Right ventricle myocardium superior (tissue), 1 donor: ENCODE measurements at places on chromosomes 7 and 10.
A peak's percentile ranks its signal among the peaks of the same experiment; 100 is the strongest.

- DNase-seq, result no peak
Observed at GRCh38 chr10:77820349-77820748, 106.2 kb downstream of the DLG5 start.

GRCh38 chr10:89954787-89955566, 253.6 kb downstream of the KIF20B start:
- no peak for DNase-seq

DNA sequence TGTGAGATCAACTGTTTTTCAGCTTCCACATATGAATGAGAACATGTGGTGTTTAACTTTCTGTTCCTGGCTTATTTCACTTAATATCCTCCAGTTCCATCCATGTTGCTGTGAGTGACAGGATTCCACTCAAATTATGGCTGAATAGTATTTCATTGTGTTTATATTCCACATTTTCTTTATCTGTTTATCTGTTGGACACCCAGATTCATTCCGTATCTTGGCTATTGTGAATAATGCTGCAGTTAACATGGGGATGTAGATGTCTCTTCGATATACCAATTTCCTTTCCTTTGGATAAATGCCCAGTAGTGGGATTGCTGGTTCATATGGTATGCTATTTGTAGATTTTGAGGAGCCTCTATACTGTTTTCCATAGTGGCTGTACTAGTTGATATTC, 47.9 kb downstream of the GALNT11 start:
- DNase-seq, result no peak

DNA sequence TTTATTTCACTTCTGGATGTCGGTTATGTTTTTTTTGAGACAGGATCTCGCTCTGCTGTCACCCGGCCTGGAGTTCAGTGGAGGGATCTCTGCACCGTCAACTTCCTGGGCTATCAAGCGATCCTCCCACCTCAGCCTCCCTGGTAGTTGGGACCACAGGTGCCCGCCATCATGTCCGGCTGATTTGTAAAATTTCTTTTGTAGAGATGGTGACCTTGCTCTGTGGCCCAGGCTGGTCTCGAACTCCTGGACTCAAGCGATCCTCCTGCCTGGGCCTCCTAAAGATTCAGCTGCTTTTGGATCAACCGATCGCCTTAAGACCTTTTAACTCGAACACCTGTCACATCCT, 606 bp upstream of the RABGEF1 start:
- DNase-seq, result no peak

GRCh38 chr7:155750255-155751125, 61.8 kb downstream of the SHH start:
- DNase-seq, result no peak

- peak; percentile 51 for DNase-seq
Observed at GRCh38 chr7:73397521-73398281, 35.9 kb upstream of the FZD9 start.

- no peak for DNase-seq
Observed at GRCh38 chr7:48259463-48260280, 88.4 kb downstream of the ABCA13 start.

GRCh38 chr10:127534074-127534473, 15.0 kb upstream of the NPS start:
- DNase-seq, result no peak

GRCh38 chr10:32266979-32267378, 80.0 kb downstream of the EPC1 start:
- DNase-seq, result no peak

GRCh38 chr7:24313777-24314176, 29.8 kb downstream of the NPY start:
- DNase-seq, result no peak

GRCh38 chr10:73159038-73159648, 8.7 kb downstream of the ECD start:
- DNase-seq, result peak; percentile 48

GRCh38 chr7:40884241-40884640, 749.4 kb downstream of the SUGCT start:
- no peak for DNase-seq

DNA sequence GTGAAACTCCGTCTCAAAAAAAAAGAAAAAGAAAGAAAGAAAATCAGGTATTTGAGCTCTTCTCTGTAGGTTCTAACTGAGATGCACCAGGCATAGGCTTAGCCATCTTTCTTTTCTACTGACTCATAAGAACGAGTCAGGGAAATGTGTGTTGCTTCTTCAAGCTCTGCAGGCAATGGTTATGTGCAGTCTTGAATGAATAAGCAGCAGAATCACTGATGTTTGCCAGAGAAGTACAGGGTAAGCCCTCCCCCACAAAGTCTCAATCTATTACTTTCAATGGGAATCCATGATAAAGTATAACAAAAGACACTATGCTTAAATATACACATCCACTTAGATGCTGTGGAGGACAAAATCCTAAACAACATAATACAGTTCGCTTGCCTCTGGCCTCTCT, 239.2 kb downstream of the PARD3 start:
- DNase-seq, result no peak

DNA sequence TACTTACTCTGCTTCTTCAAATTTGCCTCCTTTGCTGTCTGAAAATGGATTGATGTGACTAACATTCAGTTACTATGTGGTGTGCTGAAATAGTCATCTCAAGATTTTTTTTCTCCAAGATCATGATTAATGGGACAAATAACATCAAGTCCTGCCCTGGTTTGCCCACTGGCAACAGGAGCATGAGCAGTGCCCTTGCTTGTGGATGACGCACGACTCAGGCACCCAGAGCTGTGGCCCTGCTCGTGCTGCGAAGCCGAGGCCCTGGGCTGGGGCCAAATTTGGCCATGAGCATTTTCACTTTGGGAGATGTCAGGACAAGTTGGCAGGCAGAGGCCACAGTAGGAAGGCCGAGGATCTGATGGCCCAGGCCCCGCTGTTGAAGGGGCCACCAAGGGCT, 239.8 kb upstream of the IGFBP3 start:
- no peak for DNase-seq

- DNase-seq, result no peak
Observed at GRCh38 chr7:158685693-158686092, 18.9 kb downstream of the NCAPG2 start.

DNA sequence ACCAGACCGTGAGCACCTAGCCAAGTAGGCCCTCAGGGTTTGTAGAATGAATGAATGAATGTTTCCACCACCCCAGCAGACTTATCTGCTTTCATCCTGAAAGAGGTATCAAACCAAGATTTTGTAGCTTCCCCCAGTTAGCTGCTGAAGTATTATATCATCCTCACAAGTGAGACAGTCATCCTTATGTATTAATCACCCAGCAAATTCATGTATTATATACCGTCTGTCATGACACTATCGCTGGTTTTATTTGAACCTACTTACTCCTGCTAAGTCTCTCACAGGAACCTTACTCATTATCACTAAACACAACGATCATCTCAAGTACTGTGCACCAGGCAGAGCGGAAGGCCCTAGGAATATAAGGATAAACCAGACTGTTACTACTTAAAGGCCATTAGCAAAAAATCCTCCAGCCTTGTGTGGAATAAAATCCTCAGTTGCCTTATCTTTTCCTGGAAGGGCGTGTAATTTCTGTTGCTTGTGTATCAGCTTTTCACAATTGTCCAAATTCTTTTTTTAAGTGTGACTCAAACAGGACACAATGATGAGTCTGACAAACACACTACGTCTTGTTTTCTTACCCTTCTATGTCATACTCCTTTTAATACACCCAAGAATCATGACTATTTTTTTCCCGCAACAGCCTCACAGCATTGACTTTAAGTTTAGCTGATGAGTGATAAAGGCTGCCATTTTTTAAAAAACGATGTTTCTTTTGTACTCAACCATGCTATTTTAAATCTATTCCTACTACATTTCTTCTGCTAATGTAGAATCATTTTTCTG, 176.1 kb upstream of the KLF14 start:
- DNase-seq, result no peak

DNA sequence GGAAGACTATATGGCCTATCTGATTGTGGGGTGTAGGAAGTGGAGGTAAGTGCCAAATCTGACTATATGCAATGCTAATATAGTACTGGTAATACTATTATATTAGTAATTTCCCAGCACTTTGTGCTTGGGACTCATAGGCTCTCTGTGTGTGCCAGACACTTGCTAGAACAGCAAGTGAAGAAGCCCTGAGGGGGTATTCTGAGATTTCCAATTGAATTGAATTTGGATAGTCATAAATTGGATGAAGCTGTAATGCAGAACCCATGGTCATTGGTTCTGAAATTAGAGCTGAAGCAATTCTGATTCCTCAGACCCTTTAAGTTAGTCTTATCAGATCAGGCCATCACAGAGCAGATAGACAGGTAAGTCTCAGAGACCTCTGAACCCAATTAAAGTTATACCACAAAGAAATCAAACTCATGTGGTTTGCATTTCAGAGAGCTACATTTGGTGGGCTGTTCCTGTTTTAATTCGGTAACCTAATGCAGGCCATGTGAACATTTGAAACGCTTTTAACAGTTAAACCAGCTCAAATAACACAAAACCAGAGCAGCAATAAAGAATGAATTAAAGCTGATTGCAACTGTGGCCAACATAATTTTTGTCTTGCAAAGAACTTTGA, 179.5 kb downstream of the CREB5 start:
- no peak for DNase-seq

DNA sequence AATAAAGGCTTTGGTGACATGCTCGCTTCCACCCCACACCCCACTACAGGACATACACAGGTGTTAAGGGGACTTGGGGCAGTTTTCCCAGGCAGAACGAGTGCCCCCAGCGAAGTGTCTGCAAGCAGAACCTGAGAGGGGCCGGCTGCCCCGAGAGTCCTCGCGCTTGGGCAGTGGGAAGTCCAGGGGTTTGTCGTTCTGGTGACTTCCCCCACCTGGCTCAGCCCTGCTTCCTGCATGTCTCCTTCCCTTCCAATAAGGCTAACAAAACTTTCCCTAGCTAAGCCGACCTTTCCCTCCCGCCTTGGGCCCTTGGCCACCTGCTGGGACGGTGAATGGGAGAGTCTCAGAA, 916 bp downstream of the VWA2 start:
- DNase-seq, result no peak

- DNase-seq, result no peak
Observed at GRCh38 chr7:138008588-138009349, 6.9 kb upstream of the CREB3L2 start.

- no peak for DNase-seq
Observed at GRCh38 chr10:90847436-90847835, 10.4 kb downstream of the HTR7 start.

DNA sequence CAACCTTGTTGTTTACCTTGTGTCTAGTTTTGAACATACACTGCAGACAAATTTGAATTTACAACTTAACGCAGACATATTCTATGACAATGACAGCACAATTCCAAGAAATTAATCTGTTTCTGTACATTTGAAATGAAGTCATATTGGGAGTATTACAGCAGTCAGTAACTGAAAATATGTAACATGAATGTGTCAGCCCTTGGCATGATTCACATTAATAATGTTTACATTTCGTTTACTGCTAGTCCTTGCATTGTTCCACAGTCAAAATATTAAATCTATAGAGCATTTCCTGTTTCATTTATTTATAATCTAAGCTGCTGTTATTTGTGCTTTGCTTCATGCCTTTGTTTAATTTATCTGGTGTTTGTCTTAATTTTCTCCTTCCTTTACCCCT, 80.4 kb downstream of the NOC3L start:
- DNase-seq, result no peak

- no peak for DNase-seq
Observed at GRCh38 chr7:27478084-27478483, 184.6 kb downstream of the HIBADH start.

GRCh38 chr7:8491106-8491505, 57.7 kb downstream of the NXPH1 start:
- no peak for DNase-seq

- no peak for DNase-seq
Observed at GRCh38 chr10:97733256-97733655, 3.7 kb upstream of the ZFYVE27 start.

DNA sequence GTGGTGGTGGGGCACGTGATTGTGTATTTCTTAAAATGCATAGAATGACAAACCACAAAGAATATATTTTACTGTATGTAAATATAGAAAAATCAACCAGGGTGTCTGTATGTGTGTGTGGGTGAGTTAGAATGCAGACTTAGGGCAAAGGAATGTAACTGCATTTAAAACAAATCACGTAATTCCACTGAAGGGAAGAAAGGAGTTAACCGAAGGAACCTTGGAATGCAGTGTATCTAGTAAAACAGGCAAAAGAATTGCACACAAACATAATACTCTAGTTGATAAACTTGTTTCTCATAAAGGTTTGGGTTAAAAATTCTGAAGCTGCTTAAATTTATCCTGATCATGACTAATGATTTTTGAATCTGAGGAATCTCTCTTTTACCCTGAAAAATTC, 134.9 kb downstream of the ADRA2A start:
- no peak for DNase-seq

- DNase-seq, result no peak
Observed at GRCh38 chr7:86778271-86778670, 134.6 kb downstream of the GRM3 start.

DNA sequence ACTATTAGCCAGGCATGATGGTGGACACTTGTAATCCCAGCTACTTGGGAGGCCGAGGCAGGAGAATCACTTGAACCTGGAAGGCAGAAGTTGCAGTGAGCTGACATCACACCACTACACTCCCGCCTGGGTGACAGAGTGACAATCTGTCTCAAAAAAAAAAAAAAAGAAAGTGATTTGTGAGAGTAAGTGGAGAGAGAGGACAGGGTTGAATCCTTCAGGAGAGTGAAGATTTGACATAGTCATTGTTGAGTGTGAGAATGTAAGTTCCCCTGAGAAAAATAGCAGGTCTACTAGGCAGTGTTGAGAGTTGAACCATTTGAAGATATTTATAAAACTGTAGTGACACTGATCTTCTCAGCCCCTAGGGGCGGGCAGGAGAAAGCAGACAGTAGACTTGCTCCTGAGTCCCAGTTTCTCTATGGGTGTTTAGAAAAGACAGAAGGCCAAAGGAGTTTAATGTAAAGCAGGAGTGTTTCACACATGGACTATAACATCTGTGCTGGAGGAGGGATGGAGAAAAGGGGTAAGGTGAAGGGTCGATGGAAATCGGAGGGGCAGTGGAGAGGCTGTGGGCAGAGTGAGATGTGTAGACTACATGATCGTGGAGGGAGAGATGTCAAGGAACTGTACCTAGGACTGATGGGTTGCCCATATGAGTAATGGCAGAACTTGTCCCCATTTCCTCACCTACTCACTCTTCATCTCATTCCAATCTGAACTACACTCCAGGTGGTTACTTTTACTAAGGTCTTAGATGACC, 13.7 kb upstream of the LAMB4 start:
- no peak for DNase-seq

GRCh38 chr10:61961278-61961677, 59.8 kb downstream of the ARID5B start:
- no peak for DNase-seq

GRCh38 chr7:130359276-130359857, 14.8 kb downstream of the CPA5 start:
- no peak for DNase-seq

- DNase-seq, result no peak
Observed at GRCh38 chr7:94296881-94297280, 97.8 kb upstream of the COL1A2 start.

DNA sequence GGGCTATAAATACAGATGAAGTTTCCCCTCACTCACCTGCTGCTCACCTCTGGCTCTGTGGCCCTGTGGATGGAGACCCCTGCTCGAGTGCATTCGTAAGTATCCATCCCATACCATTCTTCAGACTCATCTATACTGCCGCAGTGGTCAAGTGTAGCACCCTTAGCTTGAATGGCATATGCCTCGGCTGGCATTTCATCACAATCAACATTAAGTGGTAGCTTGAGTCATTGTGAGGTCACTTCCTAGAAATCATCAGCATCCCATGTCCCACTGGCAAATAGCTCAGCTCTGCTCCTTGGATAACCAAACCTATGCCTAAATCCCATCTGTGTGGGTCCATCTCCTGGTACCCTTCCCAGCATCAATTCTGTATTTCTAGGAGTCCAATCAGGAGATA, 38.2 kb downstream of the MDH2 start:
- no peak for DNase-seq
